Right atrium auricular region (tissue), 2 donors: ENCODE measurements at places on chromosomes 16 and 17.

DNA sequence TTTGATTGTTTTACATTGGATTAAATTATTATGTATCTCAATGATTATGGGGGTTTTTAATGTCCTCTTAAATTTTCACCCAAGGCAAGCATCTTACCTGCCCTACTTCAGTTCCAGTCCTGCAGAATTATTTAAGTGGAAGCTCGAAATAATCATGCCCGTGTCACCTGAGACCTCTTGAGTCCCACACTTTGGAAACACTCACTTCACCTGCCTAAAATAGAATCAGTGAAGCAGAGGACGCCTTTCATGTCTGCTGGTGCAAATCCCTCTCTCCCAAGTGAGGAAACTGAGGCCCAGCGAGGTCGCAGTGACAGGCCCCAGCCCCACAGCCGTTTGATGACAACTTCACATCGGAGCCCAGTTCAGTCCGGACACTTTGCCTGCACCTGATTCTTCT is 284.6 kb downstream of the C16orf95 start:
- DNase-seq = no peak
- H3K4me1 ChIP-seq = no peaks in the 10 kb centered on the region
- no peaks in the 10 kb centered on the region for H3K36me3 ChIP-seq

- H3K27ac ChIP-seq = no peak overlapping the region
- H3K4me3 ChIP-seq = no peak overlapping the region
- DNase-seq = no peak
- no peaks in the 10 kb centered on the region for H3K36me3 ChIP-seq
- H3K4me1 ChIP-seq = no peaks in the 10 kb centered on the region
Observed at GRCh38 chr17:10192972-10193371, 5.4 kb downstream of the GAS7 start.

DNA sequence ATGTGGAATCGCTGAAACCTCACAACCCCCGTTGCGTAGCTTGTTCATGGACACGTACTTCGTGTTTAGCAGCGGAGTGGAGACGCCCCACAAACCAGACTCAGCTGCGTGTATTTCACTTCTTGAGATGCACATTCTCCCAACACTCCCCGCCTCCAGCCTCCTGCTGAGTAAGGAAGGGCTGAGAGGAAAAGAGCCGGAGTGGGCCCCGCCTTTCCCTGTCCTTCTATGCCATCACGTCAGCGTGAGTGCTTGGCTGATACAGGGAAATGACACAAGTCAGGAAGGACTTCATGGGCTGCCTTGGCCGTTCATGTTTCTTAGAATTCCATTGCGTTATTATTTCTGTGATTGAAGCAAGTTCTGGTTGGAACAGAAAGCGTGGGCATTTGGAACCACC is 68.6 kb upstream of the CBX4 start:
- H3K4me3 ChIP-seq = no peak overlapping the region
- DNase-seq = no peak
- no peaks in the 10 kb centered on the region for H3K36me3 ChIP-seq
- no peak overlapping the region for H3K27ac ChIP-seq
- H3K4me1 ChIP-seq = no peaks in the 10 kb centered on the region

GRCh38 chr16:22901563-22901962 is 87.6 kb downstream of the HS3ST2 start:
- H3K27me3 ChIP-seq = no peaks in the 10 kb centered on the region
- no peak for DNase-seq
- peaks cover 5% of the 10 kb centered on the region for H3K4me1 ChIP-seq
- H3K36me3 ChIP-seq = no peaks in the 10 kb centered on the region

DNA sequence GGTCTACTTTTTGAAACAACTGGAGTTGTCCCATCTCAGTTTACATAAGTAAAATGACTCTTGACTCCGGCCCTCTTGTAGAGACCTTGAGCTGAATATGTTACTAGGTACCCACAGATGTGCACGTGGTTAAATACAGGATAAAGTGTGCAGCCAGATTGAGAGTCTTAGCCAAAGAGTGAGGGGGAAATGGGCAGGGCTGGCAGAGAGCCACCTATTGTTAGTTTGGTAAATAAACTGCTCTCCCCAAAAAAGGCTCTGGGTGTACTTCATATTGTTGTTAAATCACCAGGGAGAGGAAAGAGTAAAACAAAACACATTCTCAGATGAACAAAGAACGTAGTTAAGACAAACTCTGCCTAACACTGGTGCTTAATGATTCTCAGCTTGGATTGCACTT is 20.3 kb downstream of the G6PC1 start:
- no peak overlapping the region for H3K4me3 ChIP-seq
- peaks cover 22% of the 10 kb centered on the region for H3K4me1 ChIP-seq
- H3K27ac ChIP-seq = peak overlapping the region; percentile 24

- no peaks in the 10 kb centered on the region for H3K27me3 ChIP-seq
- no peaks in the 10 kb centered on the region for H3K36me3 ChIP-seq
- no peak overlapping the region for H3K4me3 ChIP-seq
- peak; percentile 70 for DNase-seq
- H3K27ac ChIP-seq = no peak overlapping the region
- no peaks in the 10 kb centered on the region for H3K4me1 ChIP-seq
Observed at GRCh38 chr17:50604513-50604912, 30.2 kb upstream of the ABCC3 start.

GRCh38 chr17:3979290-3979611 is 15.0 kb upstream of the ATP2A3 start:
- H3K4me1 ChIP-seq = no peaks in the 10 kb centered on the region
- H3K27me3 ChIP-seq = no peaks in the 10 kb centered on the region
- DNase-seq = no peak
- no peaks in the 10 kb centered on the region for H3K36me3 ChIP-seq

- H3K4me3 ChIP-seq = no peak overlapping the region
- no peak overlapping the region for H3K27ac ChIP-seq
- H3K36me3 ChIP-seq = peaks cover 7% of the 10 kb centered on the region
- H3K27me3 ChIP-seq = no peaks in the 10 kb centered on the region
Observed at GRCh38 chr17:82435103-82435502, 15.4 kb downstream of the CYBC1 start.
